HFFc6 (cell line): ENCODE measurements at places on chromosomes 16 and 17. TPM values are rescaled to one million over a fixed set of nuclear protein-coding genes. Genes with fewer than 3 reads are reported as not detected.

PLA2G10 gene
- total RNA-seq = not detected in 3 replicates

SKA2 gene
- total RNA-seq = 61.6 to 96.2 TPM (median 78.7 TPM) in 3 replicates

CAPNS2 gene
- not detected in 3 replicates for total RNA-seq

NFE2L1 gene
- total RNA-seq = 171 to 183 TPM (median 173 TPM) in 3 replicates

CLEC10A gene
- not detected in 3 replicates for total RNA-seq

SLC38A8 gene
- total RNA-seq = not detected in 3 replicates

KRTAP4-4 gene
- total RNA-seq = not detected in 3 replicates

C17orf100 gene
- total RNA-seq = 1.0 and 1.7 TPM in 2 replicates

ERBB2 gene
- 51.9 to 63.9 TPM (median 62.7 TPM) in 3 replicates for total RNA-seq

RAB40C gene
- 11.7 to 14.9 TPM (median 14.8 TPM) in 3 replicates for total RNA-seq

IL34 gene
- total RNA-seq = not detected in 3 replicates

PYDC1 gene
- not detected in 3 replicates for total RNA-seq

KRTAP9-1 gene
- not detected in 2 replicates for total RNA-seq

ANKRD11 gene
- total RNA-seq = 110 to 118 TPM (median 116 TPM) in 3 replicates

CHD9NB gene
- 2.4 and 3.5 TPM in 2 replicates for total RNA-seq

PPL gene
- total RNA-seq = 0.05 to 0.16 TPM in 2 of 3 replicates, not detected in the other

HS3ST3A1 gene
- 26.8 and 36.9 TPM in 2 replicates for total RNA-seq

TBC1D3G gene
- not detected in 3 replicates for total RNA-seq

SMIM5 gene
- total RNA-seq = 0.09 to 0.12 TPM in 2 of 3 replicates, not detected in the other

NFATC3 gene
- total RNA-seq = 16.7 and 17.2 TPM in 2 replicates

JPT1 gene
- total RNA-seq = 236 to 284 TPM (median 250 TPM) in 3 replicates

NUPR1 gene
- total RNA-seq = 43.2 to 60.3 TPM (median 48.0 TPM) in 3 replicates

MLKL gene
- total RNA-seq = 11.0 to 14.8 TPM (median 11.3 TPM) in 3 replicates

SLC16A13 gene
- 2.0 to 3.4 TPM (median 2.9 TPM) in 3 replicates for total RNA-seq

EFCAB5 gene
- 0.60 to 1.0 TPM (median 0.64 TPM) in 3 replicates for total RNA-seq

SLC6A2 gene
- total RNA-seq = not detected in 3 replicates

TRIM72 gene
- total RNA-seq = not detected in 2 replicates

SEPTIN12 gene
- not detected in 3 replicates for total RNA-seq

CPNE7 gene
- 16.1 to 21.6 TPM (median 21.1 TPM) in 3 replicates for total RNA-seq

WFIKKN1 gene
- 0.04 to 0.14 TPM (median 0.08 TPM) in 3 replicates for total RNA-seq

NECAB2 gene
- total RNA-seq = not detected in 3 replicates

CIITA gene
- 0.12 TPM in 1 of 3 replicates, not detected in the others for total RNA-seq

LUC7L gene
- total RNA-seq = 41.1 to 47.5 TPM (median 43.4 TPM) in 3 replicates

ADAP2 gene
- 0.13 to 0.42 TPM (median 0.37 TPM) in 3 replicates for total RNA-seq

MEOX1 gene
- not detected in 3 replicates for total RNA-seq

ST6GALNAC2 gene
- 0.21 to 0.71 TPM (median 0.51 TPM) in 3 replicates for total RNA-seq

CSH1 gene
- not detected in 3 replicates for total RNA-seq

TERF2IP gene
- total RNA-seq = 69.7 to 85.0 TPM (median 82.8 TPM) in 3 replicates

CACNA1H gene
- 0.02 TPM in 1 of 3 replicates, not detected in the others for total RNA-seq

PRR11 gene
- 30.6 to 78.9 TPM (median 53.3 TPM) in 3 replicates for total RNA-seq

TMEM235 gene
- not detected in 2 replicates for total RNA-seq

RAB37 gene
- total RNA-seq = not detected in 3 replicates

SPNS1 gene
- 37.5 to 44.4 TPM (median 41.8 TPM) in 3 replicates for total RNA-seq

CTRB1 gene
- total RNA-seq = not detected in 3 replicates

NLRC3 gene
- total RNA-seq = not detected in 3 replicates

FBXL20 gene
- total RNA-seq = 13.5 to 19.5 TPM (median 15.7 TPM) in 3 replicates

WDR45B gene
- 60.6 to 66.0 TPM (median 65.8 TPM) in 3 replicates for total RNA-seq

USB1 gene
- total RNA-seq = 77.2 to 88.9 TPM (median 77.7 TPM) in 3 replicates

ZG16 gene
- not detected in 3 replicates for total RNA-seq

OR1F1 gene
- not detected in 3 replicates for total RNA-seq

TMEM132E gene
- total RNA-seq = not detected in 2 replicates

HOXB3 gene
- not detected in 3 replicates for total RNA-seq

TBC1D3I gene
- total RNA-seq = 0.35 to 0.54 TPM in 2 of 3 replicates, not detected in the other

HS3ST2 gene
- total RNA-seq = not detected in 3 replicates
